A549 treated with AZD2906 at 1 μM for 4 hours (cell line): ENCODE measurements at places on chromosomes 7 and 10. TPM values are rescaled to one million over a fixed set of nuclear protein-coding genes. Genes with fewer than 3 reads are reported as not detected.

Gene NOS3
- total RNA-seq = 0.30 to 0.69 TPM (median 0.58 TPM) in 5 replicates

Gene GLRX3
- 187 to 221 TPM (median 192 TPM) in 5 replicates for total RNA-seq

Gene LEP
- not detected in 5 replicates for total RNA-seq

Gene ASL
- total RNA-seq = 19.5 to 25.2 TPM (median 22.8 TPM) in 5 replicates

Gene FAM20C
- total RNA-seq = 37.7 to 51.4 TPM (median 49.1 TPM) in 5 replicates

Gene TRPV5
- not detected in 5 replicates for total RNA-seq

Gene CADPS2
- total RNA-seq = 0.02 to 0.06 TPM (median 0.03 TPM) in 5 replicates

Gene HEPACAM2
- not detected in 5 replicates for total RNA-seq

Gene SORCS1
- total RNA-seq = 0.10 TPM in 1 of 5 replicates, not detected in the others

Gene SRRM3
- 8.0 to 13.5 TPM (median 12.1 TPM) in 5 replicates for total RNA-seq

Gene NPSR1
- not detected in 5 replicates for total RNA-seq

Gene CUZD1
- total RNA-seq = 1.2 to 1.5 TPM (median 1.3 TPM) in 5 replicates

Gene ARL3
- total RNA-seq = 13.4 to 14.8 TPM (median 13.8 TPM) in 5 replicates

Gene CALML5
- not detected in 5 replicates for total RNA-seq

Gene DEPP1
- 2.3 to 3.6 TPM (median 3.1 TPM) in 5 replicates for total RNA-seq

Gene TMEM178B
- total RNA-seq = 1.1 to 1.5 TPM (median 1.3 TPM) in 5 replicates

Gene ZNF12
- total RNA-seq = 8.9 to 11.9 TPM (median 10.5 TPM) in 5 replicates

Gene CDK14
- total RNA-seq = 0.12 to 0.34 TPM (median 0.23 TPM) in 5 replicates

Gene LIPF
- not detected in 5 replicates for total RNA-seq

Gene TDRD1
- total RNA-seq = not detected in 5 replicates

Gene ATP5F1C
- 264 to 313 TPM (median 278 TPM) in 5 replicates for total RNA-seq

Gene MCM10
- total RNA-seq = 17.9 to 24.7 TPM (median 20.1 TPM) in 5 replicates

Gene CALU
- total RNA-seq = 121 to 210 TPM (median 144 TPM) in 5 replicates

Gene WNT8B
- total RNA-seq = 0.03 TPM in 1 of 5 replicates, not detected in the others

Gene ZNF425
- total RNA-seq = 1.2 to 1.4 TPM (median 1.3 TPM) in 5 replicates

Gene C1QL3
- 0.02 TPM in 1 of 5 replicates, not detected in the others for total RNA-seq

Gene CFAP69
- total RNA-seq = 1.2 to 2.5 TPM (median 2.0 TPM) in 5 replicates

Gene GFRA1
- 8.8 to 10.2 TPM (median 9.7 TPM) in 5 replicates for total RNA-seq

Gene ANKRD2
- 5.1 to 8.8 TPM (median 7.1 TPM) in 5 replicates for total RNA-seq

Gene ZNF488
- total RNA-seq = 11.1 to 13.4 TPM (median 12.6 TPM) in 5 replicates

Gene ZNF777
- 17.6 to 22.5 TPM (median 21.0 TPM) in 5 replicates for total RNA-seq

Gene RADIL
- 1.2 to 2.5 TPM (median 1.9 TPM) in 5 replicates for total RNA-seq

Gene LRRN3
- not detected in 5 replicates for total RNA-seq

Gene TMEM184A
- 6.5 to 10.4 TPM (median 8.1 TPM) in 5 replicates for total RNA-seq

Gene LRCH4
- 12.5 to 18.8 TPM (median 16.2 TPM) in 5 replicates for total RNA-seq

Gene COL1A2
- 0.08 to 0.10 TPM in 2 of 5 replicates, not detected in the others for total RNA-seq

Gene IDI2
- 0.05 to 0.10 TPM (median 0.09 TPM) in 3 of 5 replicates, not detected in the others for total RNA-seq

Gene TMEM270
- total RNA-seq = 0.09 to 0.17 TPM (median 0.15 TPM) in 5 replicates

Gene PLCE1
- total RNA-seq = 6.8 to 8.8 TPM (median 8.0 TPM) in 5 replicates

Gene PTF1A
- total RNA-seq = not detected in 5 replicates

Gene PGAM2
- total RNA-seq = not detected in 5 replicates

Gene ITIH2
- total RNA-seq = 0.19 to 0.32 TPM (median 0.29 TPM) in 5 replicates

Gene PHKG1
- 0.31 to 0.66 TPM (median 0.54 TPM) in 5 replicates for total RNA-seq

Gene DDC
- 0.54 to 1.4 TPM (median 0.93 TPM) in 5 replicates for total RNA-seq

Gene RHOBTB1
- total RNA-seq = 14.9 to 19.1 TPM (median 16.4 TPM) in 5 replicates

Gene AKR1D1
- total RNA-seq = 0.03 to 0.09 TPM (median 0.05 TPM) in 3 of 5 replicates, not detected in the others

Gene CPN1
- 0.22 to 0.37 TPM (median 0.34 TPM) in 5 replicates for total RNA-seq

Gene LIPJ
- total RNA-seq = not detected in 5 replicates

Gene GDF2
- total RNA-seq = not detected in 5 replicates

Gene INHBA
- 0.23 to 0.66 TPM (median 0.41 TPM) in 5 replicates for total RNA-seq

Gene FGL2
- total RNA-seq = not detected in 5 replicates

Gene TEX36
- not detected in 5 replicates for total RNA-seq

Gene ANKRD61
- 0.51 to 0.78 TPM (median 0.71 TPM) in 5 replicates for total RNA-seq

Gene CXCL12
- total RNA-seq = 0.08 to 0.25 TPM (median 0.19 TPM) in 5 replicates

Gene ACTL6B
- total RNA-seq = not detected in 5 replicates
